Cardiac atrium fibroblast (primary cell): ENCODE measurements at places on chromosomes 5 and 9. TPM values are rescaled to one million over a fixed set of nuclear protein-coding genes. Genes with fewer than 3 reads are reported as not detected.

Gene C5orf58
- total RNA-seq: not detected in 2 replicates

Gene SPEF2
- total RNA-seq: 0.81 and 1.1 TPM in 2 replicates

Gene PCDHAC2
- under 0.01 and 0.49 TPM in 2 replicates for total RNA-seq

Gene TMEM174
- not detected in 2 replicates for total RNA-seq

Gene TXNDC8
- total RNA-seq: not detected in 2 replicates

Gene CDKN2B-AS1
- total RNA-seq: 0.16 and 0.18 TPM in 2 replicates

Gene FCN2
- not detected in 2 replicates for total RNA-seq

Gene SPATA31C1
- not detected in 2 replicates for total RNA-seq

Gene PIP5K1B
- total RNA-seq: not detected in 2 replicates

Gene SPINK4
- total RNA-seq: not detected in 2 replicates

Gene HAVCR1
- total RNA-seq: not detected in 2 replicates

Gene PCDHA1
- not detected in 2 replicates for total RNA-seq

Gene C9
- total RNA-seq: not detected in 2 replicates

Gene HSPB3
- total RNA-seq: 0.81 TPM in 1 of 2 replicates, not detected in the other

Gene RAPGEF1
- 21.8 and 26.9 TPM in 2 replicates for total RNA-seq

Gene SOX30
- total RNA-seq: not detected in 2 replicates

Gene MELK
- 12.5 and 15.6 TPM in 2 replicates for total RNA-seq

Gene GCNT1
- total RNA-seq: 7.9 and 15.6 TPM in 2 replicates

Gene KCNMB1
- total RNA-seq: under 0.01 TPM in 1 of 2 replicates, not detected in the other

Gene LCP2
- not detected in 2 replicates for total RNA-seq

Gene ZNF658
- 1.3 and 1.6 TPM in 2 replicates for total RNA-seq

Gene GRXCR2
- not detected in 2 replicates for total RNA-seq

Gene AK8
- 1.4 TPM in 1 of 2 replicates, not detected in the other for total RNA-seq

Gene CDH9
- not detected in 2 replicates for total RNA-seq

Gene PTPN3
- total RNA-seq: 2.2 and 3.1 TPM in 2 replicates

Gene BHMT
- total RNA-seq: not detected in 2 replicates

Gene PSIP1
- total RNA-seq: 11.8 and 14.6 TPM in 2 replicates

Gene C8G
- not detected in 2 replicates for total RNA-seq

Gene RNF183
- not detected in 2 replicates for total RNA-seq

Gene FGF1
- 1.8 and 37.7 TPM in 2 replicates for total RNA-seq
